Astrocyte of the hippocampus (primary cell): ENCODE measurements at places on chromosomes 13 and 19.

DNA sequence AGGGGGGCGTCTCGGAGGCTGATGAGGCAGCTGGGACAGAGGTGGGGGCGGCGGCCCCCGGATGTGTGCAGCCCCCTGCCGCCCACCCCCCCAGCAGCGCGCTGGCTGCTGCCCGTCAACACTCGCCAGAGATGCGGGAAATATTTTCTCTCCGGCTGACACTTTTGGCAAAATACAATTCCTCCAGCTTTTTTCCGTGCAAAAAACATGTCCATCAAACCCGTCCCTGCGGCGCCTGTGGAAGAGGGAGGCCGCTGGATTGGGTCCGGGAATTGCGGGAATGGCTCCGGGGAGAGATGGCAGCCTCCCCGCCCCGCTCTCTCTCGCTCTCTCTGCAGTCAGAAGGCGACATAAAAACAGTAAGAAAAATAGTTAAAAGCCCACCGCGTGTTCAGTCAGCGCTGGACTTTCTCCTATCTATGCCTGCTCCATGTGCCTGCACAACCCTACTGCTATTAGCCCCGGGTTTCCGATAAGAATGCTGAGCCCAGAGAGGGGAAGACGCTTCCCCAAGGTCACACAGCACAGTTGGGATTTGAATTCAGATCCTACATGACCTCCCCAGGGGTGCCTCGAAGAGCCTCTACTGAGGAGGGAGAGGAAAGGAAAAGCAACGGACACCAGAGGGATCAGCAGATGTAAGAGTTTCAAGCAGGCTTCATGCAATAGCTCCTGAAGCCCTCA lies 23.2 kb downstream of the ZNRF4 start:
- DNase-seq, result no peak

- no peak for DNase-seq
Measured at GRCh38 chr13:42114912-42115311, 66.5 kb downstream of the DGKH start.

DNA sequence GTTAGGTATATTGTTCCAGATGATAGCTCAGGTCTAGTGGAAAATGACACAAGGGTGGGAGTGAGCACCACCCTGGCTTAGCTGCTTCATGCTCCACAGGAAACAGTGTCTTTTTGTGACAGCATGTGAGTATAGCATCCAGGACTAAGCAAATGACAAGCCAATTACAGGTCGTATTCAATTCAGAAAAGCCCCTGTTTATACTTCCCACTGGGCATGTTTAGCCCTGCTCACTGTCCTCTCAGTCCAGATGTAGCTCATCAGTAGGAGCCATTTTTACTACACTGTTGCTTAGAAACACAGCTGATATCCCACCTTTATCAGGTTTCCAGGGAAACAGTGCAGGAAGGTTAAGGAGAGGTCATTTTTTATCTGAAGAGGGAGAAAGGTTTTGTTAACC lies 8.0 kb downstream of the ABHD13 start:
- no peak for DNase-seq

GRCh38 chr13:23865026-23865425 lies 24.2 kb downstream of the MIPEP start:
- no peak for DNase-seq

GRCh38 chr19:46574533-46574932 lies 26.6 kb upstream of the CALM3 start:
- peak; percentile 18 for DNase-seq

DNA sequence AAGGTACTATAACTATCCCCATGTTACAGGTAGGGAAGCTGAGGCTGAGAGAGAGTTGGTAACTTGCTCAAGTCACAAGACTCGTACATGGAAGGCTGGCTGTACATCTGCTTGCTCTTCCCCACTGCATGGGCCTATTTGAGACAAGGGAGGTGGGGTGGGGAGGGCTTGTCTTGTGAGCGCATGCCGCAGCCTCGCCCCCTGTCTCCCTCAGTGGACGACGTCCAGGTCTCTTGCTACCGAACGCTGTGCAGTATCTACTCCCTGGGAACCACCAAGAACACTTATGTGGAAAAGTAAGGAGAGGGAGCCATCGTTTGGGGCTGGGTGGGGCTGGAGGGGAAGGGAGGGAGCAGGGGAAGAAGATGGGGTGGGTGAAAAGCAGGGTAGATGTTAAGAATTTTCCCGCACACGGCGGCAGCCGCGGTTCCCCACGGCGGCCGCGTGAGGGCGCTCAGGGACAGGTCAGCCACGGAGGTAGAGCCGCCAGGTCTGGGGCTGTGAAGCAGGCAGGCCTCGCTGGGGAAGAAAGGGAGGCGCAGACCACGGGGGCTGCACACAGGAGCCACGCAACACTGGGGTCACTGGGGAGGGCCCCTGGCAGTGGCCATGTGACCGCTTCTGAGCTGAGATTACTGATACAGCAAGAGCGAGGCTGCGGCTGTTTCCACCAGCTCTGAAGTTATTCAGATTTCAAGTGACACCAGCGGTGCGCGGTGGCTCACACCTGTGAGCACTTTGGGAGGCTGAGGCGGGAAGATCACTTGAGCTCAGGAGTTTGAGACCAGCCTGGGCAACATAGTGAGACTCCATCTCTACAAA lies 81.5 kb downstream of the RYR1 start:
- peak; percentile 81 for DNase-seq

GRCh38 chr19:48746738-48747575 lies at the start of gene IZUMO1:
Gene IZUMO1, minus strand, starts transcription at chr19:48746909. Its CDS starts 1,050 bp downstream, at chr19:48745859.
- DNase-seq, result peak; percentile 95

- no peak for DNase-seq
Measured at GRCh38 chr13:46565808-46566750, 13.1 kb downstream of the LRCH1 start.

- DNase-seq, result no peak
Measured at GRCh38 chr13:90798381-90798780, 549.1 kb upstream of the MIR17HG start.

DNA sequence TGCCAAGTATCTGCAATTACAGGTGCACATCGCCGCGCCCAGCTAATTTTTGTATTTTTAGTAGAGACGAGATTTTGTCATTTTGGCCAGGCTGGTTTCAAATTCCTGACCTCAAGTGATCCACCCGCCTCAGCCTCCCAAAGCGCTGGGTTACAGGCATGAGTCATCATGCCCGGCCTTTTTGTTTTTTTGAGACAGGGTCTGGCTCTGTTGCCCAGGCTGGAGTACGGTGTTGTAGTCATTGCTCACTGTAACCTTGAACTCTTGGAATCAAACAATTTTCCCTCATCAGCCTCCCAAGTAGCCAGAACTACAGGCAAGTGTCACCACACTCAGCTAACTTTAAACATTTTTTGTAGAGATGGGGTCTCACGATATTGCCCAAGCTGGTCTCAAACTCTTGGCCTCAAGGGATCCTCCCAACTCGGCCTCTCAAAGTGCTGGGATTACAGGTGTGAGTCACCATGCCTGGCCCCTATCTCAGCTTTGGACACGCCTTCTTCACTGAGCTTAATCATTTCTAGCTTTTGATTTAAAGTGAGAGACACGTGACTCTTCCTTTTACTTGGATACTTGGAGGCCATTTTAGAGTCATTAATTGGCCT lies 4.0 kb upstream of the IRGC start:
- DNase-seq, result no peak

GRCh38 chr19:47231215-47232054 lies 436 bp upstream of the BBC3 start:
- DNase-seq, result peak; percentile 97

- DNase-seq, result no peak
Measured at GRCh38 chr13:33994198-33994597, 176.2 kb downstream of the RFC3 start.

DNA sequence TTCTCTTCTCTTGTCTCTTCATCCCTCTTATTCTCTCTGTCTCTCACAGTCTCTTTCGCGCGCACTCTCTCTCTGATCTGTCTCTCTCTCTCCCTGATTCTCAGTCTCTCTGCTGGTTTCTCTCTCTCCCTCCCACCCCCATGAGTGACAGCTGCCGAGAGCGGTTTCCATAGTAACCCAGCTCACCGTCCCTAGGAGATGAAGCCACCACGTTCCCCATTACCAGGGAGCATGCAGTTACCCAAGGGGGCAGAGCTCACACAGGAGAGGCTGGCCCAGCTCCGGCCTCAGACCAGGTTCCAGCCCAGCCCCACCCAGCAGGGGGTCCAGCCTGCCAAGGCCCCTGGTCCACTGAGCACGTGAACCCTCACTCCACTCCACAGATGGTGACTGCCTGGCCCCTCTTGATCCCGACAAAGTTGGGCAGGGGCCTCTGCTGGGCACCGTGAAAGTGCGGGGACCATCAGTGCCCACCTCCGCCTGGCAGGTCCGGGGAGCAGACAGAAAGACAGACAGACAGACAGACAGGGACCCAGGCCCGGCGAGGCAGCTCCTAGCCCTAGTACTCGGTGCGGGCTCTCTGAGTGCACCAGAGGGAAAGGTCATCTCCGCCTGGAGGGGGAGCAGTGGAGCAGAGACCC lies 50.6 kb downstream of the CELF5 start:
- DNase-seq, result peak; percentile 23

- DNase-seq, result peak; percentile 17
Measured at GRCh38 chr13:103255587-103256301, 189.5 kb upstream of the SLC10A2 start.

GRCh38 chr19:10478903-10479384 lies 24.2 kb downstream of the KEAP1 start:
- peak; percentile 89 for DNase-seq

DNA sequence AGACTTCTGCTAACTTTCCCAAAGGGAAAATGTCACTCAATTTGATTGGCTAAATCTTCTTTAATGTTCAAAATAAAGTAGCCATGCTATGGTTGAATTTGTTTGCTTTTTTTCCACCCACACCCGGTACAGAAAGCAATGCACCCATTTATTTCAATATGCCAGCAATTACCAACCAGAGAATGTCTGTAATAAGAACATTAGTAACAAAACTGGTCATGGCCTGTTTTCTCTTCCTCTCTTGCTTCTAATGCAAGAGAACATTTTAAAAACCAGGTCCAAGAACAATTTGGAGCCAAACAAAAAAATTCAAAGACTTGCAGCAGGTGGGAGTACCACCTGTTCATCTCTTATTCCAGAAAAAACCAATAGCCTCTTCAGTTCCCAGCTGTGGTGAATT lies 1108.8 kb upstream of the PCDH20 start:
- no peak for DNase-seq

- no peak for DNase-seq
Measured at GRCh38 chr13:73036566-73036965, 22.2 kb upstream of the KLF5 start.

DNA sequence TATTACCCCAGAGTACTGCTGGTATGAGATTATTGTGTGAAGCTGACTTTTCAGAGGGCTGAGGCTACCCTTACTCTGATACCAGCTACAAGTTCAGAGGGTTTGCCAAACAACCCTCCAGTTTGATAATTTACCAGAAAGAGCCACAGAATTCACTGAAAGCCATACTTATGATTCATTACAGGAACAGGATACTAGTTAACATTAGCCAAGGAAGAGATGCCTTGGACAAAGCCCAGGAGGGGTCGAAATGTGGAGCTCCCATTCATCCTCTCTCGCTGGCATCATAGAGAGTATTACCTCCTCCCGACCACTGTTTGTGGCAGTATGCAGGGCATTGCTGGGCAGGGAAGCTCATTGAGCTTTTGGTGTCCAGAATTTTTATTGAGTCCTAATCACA lies 364.3 kb downstream of the KCNRG start:
- peak; percentile 40 for DNase-seq

DNA sequence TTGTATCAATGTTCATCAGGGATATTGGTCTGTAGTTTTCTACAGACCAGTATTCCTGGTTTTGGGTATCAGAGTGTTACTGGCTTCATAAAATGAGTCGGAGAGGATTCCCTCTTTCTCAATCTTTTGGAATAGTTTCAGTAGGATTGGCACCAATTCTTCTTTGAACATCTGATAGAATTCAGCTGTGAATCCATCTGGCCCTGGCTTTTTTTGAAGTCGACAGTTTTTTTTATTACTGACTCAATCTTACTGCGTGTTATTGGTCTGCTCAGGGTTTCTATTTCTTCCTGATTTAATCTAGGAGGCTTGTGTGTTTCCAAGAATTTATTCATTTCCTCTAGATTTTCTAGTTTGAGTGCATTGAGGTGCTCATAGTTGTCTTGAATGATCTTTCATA lies 11.4 kb downstream of the TEX26 start:
- no peak for DNase-seq

- peak; percentile 44 for DNase-seq
Measured at GRCh38 chr13:51243227-51243626, 21.0 kb downstream of the FAM124A start.

- no peak for DNase-seq
Measured at GRCh38 chr13:102935896-102936321, 90.1 kb downstream of the ERCC5 start.

DNA sequence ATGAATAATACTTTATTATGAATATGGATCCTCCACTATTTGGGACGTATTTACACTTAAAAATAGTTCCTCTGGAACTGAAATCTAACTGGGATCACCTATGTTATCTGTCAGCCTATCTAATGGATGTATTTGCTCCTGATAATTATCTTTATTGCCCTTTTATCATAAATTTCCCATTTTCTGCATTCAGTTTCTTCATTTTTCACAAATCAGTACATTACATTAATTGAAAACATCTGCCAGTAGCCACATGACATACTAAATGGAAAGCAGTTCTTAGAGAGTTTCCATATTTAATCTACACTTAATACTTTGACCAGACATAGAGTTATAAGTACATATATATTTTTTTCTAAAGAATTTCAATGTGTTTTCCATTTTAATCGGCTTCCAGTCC lies 888.8 kb downstream of the SLITRK6 start:
- DNase-seq, result no peak

GRCh38 chr13:25709088-25709487 lies 337.3 kb downstream of the ATP8A2 start:
- no peak for DNase-seq

GRCh38 chr19:30570194-30570593 lies 198.0 kb downstream of the ZNF536 start:
- no peak for DNase-seq

GRCh38 chr13:72920097-72920496 lies 138.2 kb downstream of the PIBF1 start:
- no peak for DNase-seq

GRCh38 chr19:50906217-50906616 lies 5.0 kb downstream of the KLK4 start:
- DNase-seq, result no peak

GRCh38 chr19:30202060-30202600 lies 170.1 kb upstream of the ZNF536 start:
- DNase-seq, result no peak

- DNase-seq, result no peak
Measured at GRCh38 chr13:35987572-35988513, 143.3 kb downstream of the DCLK1 start.

GRCh38 chr13:81988567-81988966 lies 1647.6 kb upstream of the SPRY2 start:
- no peak for DNase-seq
